Myocyte (in vitro differentiated cells): ENCODE measurements at places on chromosomes 4 and X. TPM values are rescaled to one million over a fixed set of nuclear protein-coding genes. Genes with fewer than 3 reads are reported as not detected.

DNA sequence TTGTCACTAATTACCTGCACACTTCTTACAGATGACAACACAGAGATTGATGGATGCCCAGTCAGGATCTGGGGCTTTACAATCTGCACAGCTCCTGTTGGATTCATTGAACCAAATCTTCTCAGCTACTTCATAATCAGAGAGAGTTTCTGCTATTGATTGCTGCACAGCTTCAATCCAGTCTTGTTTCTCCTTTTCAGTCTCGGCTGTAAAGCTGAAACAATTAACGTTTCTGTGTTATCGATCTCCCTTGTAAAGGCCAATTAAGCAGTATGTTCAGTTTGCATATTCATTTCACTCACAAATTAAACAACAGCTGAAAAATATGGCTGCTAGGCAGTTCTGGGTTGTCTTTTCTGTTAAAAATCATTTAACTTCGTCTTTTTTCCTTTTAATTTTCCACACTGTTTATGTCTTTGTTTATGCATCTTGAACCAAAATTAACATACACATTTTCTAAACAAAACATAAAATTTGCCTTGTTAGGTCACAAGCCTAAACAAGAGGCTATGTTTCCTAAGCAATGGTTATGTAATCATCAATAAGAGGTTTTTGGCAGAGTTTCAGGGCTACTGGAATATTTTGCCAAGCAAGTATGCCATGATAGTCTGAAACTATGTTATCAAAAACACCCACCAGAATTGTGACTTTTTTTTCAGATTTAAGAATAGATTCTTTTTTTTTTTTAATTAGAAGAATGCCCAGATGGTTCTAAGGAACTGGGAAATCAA lies 79.2 kb downstream of the ARAP2 start:
- no peak for DNase-seq

DNA sequence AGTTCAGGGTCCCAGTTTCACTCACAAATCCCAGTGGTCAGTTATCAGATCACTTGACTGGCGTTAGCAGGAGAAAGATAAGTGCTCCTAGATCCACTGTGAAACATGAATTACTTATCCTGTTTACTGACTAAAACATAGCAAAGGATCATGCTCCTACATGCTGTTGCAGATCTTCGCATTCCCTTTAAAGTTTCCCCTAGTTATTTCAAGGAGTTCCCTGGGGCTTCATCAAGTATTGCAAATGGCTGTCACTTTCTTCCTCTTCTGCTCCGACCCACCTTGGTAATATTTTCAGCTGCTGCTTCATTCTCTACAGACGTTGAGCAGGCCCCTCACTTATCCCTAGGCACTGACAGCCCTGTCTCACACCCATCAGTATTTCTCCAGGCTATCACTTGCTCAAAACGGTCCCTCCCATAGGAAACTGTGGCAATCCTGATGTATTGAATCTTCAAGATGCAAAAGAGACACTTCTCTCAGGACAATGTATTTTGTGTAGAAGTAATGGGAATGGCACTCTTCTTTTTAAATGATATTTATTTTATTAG lies 466.0 kb downstream of the INPP4B start:
- DNase-seq, result no peak

- no peak for DNase-seq
These were observed 21.1 kb upstream of the PDS5A start for GRCh38 chr4:39998659-39999345.

- peak; percentile 71 for DNase-seq
These were observed 47.3 kb upstream of the SCML1 start for GRCh38 chrX:17689971-17690409.

- DNase-seq, result no peak
These were observed 85.8 kb downstream of the KIT start for GRCh38 chr4:54743562-54743961.

Gene CXCL11
- total RNA-seq, result not detected in 2 replicates

GRCh38 chr4:141541851-141542250 lies 94.5 kb upstream of the IL15 start:
- DNase-seq, result peak; percentile 49

DNA sequence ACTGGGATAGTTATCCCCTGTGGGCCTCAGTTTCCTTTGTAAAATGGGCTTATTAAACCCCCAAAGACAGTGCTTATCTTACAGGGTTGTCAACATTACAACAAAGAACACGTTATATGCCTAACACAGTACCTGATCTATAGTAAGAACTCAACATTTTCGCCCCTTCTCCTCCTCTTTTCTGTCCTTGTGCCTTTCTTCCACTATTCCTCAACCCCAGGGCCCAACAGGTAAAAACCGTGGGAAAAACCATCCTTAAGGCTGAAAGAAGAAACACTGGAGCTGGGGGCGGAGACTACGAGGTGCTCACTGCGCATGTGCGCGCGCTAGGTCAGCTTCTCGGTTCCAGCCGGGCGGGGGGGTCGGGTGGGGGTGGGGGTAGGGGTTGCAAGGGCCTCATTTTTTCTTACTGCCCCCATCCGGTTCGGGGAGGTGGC lies 426 bp upstream of the XIAP start:
- DNase-seq, result no peak

Gene GABRB1
- not detected in 2 replicates for total RNA-seq

Gene TCEAL9
- total RNA-seq, result 158 and 197 TPM in 2 replicates

Gene GIMD1
- not detected in 2 replicates for total RNA-seq

- DNase-seq, result no peak
These were observed 27.3 kb downstream of the BBS12 start for GRCh38 chr4:122759639-122760310.

- no peak for DNase-seq
These were observed 475.2 kb downstream of the RPA4 start for GRCh38 chrX:97358941-97359340.

- no peak for DNase-seq
These were observed 100.8 kb upstream of the LIMCH1 start for GRCh38 chr4:41437111-41437536.

GRCh38 chr4:107831140-107831539 lies 6.4 kb downstream of the SGMS2 start:
- no peak for DNase-seq

GRCh38 chrX:39112143-39112542 lies 310.9 kb downstream of the MID1IP1 start:
- DNase-seq, result peak; percentile 37

Gene FRG2
- not detected in 2 replicates for total RNA-seq

- no peak for DNase-seq
These were observed 501.5 kb downstream of the ZIC3 start for GRCh38 chrX:138067415-138067814.
